ENCODE measurements at places on chromosomes 16 and 17.

DNA sequence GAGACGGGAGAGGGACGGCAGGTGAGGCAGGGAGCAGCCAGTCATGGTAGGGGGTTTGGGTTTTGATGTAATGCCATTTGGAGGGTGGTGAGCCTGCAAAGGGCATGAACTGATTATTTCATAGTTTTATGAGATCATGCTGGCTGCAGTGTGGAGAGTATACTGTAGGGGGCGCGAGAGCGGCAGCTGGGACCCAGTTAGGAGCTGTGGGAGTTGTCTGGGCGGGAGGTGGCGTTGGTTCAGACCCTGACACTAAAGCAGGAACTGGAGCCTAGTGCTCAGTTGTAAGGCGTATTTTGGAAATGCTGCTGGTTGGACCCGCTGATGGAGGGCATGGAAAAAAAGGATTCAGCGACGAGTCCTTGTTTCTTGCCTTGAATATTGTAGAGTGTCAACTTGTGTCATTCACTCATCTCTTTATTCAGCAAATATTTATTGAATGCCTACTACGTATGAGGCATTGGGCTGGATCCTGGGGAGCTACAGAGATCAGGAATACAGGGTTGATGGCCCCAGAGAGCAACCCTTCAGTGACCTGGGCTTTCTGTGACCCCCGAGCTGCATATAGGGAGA lies 23.7 kb upstream of the KDM8 start:
- peak; percentile 76 for DNase-seq

DNA sequence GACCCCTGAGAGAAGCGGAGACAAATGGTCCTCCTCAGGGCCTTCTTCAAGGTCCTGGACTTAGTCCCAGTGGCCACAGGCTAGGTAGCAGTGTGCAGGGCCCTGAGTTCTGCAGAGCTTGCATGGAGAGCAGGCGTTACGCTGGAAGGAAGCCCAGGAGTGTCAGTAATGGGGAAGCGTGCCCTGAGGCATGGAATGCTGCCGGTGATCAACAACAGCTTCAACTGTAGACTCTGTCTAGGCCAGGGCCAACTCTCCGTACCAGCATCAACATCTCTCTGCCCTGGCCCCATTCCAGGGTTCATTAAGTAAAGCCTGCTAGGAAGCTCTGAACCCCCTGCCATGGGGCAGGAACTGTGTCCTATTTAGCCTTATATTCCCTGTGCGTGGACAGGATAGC lies 568 bp upstream of the TNK1 start:
- no peak for DNase-seq

DNA sequence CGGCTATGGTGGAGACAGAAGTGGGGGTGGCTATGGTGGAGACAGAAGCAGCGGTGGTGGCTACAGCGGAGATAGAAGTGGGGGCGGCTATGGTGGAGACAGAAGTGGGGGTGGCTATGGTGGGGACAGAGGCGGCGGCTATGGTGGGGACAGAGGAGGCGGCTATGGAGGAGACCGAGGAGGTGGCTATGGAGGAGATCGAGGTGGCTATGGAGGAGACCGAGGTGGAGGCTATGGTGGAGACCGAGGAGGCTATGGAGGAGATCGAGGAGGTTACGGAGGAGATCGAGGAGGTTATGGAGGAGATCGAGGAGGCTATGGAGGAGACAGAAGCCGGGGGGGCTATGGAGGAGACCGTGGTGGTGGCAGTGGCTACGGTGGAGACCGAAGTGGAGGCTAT lies 24.1 kb downstream of the HEATR9 start:
- no peak for DNase-seq

DNA sequence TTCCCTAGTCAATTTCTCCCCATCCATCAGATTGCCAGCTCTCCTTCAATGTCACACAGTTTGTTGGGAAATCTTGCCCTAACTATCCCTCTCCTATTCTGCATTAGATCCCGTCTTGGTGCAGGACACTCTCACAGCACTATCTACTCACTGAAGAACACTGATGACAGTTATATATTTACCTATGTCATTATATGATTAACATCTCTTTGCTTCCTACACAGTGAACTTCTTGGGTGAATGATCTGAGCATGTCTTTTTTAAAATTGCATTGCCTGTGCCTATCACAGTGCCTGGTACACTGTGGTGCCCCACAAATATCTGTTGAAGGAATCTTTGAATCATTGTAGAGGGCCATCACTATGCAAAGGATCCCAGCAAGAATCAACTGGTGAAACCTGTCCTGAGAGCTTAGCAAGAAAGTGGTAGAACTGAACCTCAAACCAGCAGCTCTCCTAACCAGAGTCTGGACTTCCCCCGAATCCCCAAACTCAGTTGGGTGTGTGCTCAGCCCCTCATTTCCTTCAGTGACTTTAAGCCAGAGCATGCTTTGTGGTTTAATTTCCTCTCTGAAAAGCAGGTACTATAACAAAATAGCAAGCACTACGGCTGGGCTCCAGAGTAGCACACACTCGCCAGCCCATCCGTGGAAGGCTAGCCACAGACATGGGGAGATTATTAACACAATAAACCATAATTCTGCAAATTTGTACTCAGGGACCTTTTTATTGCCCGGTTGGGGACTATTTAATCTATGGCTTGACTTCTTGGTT lies 680.7 kb upstream of the SALL1 start:
- DNase-seq, result no peak

- no peak for DNase-seq
Observed at GRCh38 chr17:68850749-68851510, 104.3 kb downstream of the ABCA8 start.

DNA sequence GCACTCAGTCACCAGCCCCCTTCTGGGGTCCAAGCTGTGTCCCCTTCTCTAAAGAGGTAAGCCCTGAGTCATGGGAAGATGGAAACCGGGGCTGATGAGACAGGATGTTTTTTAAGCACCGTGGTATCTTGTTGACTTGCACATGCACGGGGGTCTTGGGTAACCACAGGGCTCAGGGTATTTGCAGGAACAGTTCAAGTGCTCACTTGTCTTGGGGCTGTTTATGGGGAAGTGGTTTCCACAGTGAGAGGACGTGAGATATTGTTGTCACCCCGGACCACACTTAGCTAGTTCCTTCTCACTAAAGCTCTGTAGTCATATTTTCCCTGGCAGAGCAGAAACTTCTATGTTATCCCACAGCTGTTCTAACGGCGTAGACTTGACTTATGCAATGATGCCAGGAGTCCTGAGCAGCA lies 7.7 kb downstream of the CCL3L1 start:
- no peak for DNase-seq

GRCh38 chr17:512926-513325 lies 160.3 kb upstream of the RPH3AL start:
- DNase-seq, result no peak

- no peak for DNase-seq
Observed at GRCh38 chr17:27974531-27975145, 67.8 kb upstream of the NLK start.

DNA sequence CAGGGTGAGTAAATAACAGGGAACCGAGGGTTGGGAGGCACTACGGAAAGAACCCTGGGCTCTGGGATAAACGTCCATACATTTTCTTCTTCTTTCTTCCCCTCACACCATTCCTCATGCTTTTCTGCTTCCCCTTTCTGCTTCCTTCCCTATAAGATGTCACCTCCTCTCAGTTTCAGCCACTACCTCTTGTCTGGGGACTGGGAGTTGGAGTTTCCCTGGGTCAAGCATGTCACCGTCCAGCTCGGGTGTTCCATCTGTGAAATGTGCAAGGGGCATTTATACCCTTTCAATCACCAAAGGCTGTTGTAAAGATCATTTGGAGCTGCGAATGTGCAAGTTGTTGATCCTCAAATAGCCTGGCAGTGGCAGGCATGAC lies 17.5 kb upstream of the CCL22 start:
- DNase-seq, result no peak

GRCh38 chr17:59766491-59766890 lies 59.0 kb downstream of the VMP1 start:
- no peak for DNase-seq

DNA sequence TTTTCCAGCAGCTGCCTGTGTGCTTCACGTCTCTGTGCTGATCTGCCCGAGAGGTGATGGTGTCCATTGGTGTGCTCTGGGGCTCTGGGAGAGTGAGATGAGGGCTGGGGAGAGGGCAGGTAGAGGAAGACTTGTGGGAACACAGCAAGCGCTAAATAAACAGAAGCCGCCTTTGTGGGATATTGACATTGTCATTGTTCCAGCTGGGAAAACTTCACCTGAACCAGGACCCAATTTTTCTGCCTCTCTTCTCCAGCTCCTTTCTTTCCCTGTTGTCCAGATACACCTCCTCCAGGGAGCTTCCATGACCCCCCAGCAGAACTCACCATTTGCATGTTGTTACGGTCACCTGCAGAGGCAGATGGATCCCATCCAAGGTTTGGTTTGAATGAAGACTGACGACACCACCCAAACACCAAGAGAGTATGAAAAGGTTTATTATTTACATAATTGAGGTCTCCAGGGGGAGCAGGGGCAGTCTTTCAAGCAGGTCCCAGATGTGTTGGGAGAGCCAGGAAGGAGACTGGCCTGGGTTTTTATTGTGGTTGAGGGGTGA lies 3.6 kb upstream of the ITGA3 start:
- DNase-seq, result no peak

DNA sequence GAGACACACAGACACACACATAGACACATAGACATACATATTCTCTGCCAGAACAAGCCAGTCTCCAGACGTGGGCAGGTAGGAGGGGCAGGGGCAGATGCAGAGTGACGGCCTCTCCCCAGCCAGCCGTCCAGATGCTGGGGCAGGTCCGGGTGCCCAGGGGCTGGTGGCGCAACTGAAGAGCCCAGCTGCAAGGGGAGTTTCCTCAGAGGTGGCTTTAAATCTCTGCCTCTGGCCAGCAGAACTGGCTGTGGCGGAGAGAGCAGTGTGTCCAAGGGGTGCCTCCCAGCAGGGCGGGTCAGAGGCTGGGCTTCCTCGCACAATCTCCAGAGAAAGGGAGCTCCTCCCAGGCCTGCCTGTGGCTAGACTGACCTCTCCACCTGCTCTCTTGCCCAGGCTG lies 9.4 kb upstream of the GCGR start:
- no peak for DNase-seq

GRCh38 chr17:17716837-17717523 lies 35.7 kb downstream of the RAI1 start:
- DNase-seq, result no peak

- no peak for DNase-seq
Observed at GRCh38 chr16:6125483-6126259, 1028.1 kb upstream of the EEF2KMT start.

DNA sequence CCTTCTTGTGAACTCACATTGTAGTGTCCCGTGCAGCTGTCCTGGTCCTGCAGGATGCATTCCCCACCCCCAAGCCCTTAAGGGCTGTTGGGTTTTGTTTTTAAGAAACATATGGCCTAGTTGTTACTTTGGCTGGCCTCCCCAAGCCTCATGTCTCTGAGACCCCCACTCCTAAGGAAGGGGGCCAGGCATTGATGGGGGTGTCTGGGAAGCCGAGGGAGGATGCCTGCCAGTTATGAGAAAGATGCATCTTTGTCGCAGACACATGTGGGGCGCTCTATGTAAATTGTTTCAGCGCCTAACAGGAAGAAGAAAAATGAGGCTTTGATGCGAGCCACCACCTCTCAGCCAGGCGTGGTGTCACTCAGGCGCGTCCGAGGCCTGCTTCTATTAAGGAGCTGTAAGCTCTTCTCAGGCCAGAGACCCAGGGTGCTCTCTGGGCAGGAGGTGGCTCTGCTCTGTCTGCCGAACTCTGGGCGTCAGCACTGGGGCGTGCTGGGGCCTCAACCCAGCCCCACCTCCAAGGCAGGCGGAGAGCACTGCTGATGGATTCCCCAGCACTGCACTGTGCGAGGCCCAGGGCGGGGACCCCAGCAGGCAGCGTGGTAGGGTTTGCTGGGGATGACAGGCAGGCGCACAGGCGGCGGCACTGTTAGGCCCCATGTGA lies 70.6 kb downstream of the SREBF1 start:
- no peak for DNase-seq

- DNase-seq, result no peak
Observed at GRCh38 chr16:81445966-81446906, 1.6 kb downstream of the CMIP start.

DNA sequence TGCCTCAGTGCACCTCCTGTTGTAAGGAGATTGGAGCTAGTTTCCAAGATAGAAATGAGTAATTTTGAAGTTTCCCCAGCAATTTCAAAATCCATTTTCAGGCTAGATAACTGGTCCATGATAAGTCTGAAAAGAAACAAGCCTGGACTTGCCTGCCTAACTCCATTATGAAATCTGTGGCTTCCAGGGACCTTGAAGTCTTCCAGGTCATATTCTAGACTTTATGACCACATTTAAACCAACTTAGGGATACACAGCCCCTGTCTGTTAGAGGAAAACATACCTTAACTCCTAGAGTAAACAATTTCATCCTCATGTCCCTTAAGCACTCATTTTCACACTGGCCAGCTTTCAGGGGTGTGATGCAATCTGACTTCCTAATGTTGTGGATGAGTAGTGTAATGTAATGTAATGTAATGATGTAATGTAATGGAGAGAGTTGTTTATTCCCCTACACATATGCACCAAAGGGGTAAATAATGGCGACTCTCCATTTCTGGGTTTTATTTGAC lies 96.7 kb upstream of the FAM20A start:
- peak; percentile 87 for DNase-seq

DNA sequence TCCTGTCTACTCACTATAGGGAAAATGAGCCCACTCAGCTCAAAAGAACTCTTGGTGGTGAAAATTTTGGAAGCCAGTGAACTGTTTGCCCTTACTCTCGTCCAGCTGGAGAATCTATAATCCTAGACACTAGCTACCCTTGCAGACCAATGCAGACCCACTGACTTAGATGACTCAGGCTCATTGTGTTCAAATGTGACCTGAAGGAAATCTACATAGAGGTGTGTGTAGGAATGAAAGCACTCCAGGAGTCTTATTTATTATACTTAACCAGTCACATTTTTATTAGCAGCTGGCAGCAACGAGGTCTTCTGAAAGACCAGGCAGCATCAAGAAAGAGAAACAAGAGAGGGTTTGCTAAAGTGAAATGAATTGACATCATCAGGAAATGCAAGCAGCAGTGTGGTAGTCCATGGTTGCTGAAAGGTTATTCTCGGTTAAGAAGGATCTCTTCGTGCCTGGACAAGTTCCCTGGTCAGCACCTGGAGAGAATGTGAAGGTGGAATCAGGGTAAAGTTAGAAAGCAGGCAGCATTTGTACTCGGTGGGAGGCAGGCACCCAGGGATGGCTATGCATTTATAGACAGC lies 1.4 kb downstream of the KRTAP29-1 start:
- no peak for DNase-seq

DNA sequence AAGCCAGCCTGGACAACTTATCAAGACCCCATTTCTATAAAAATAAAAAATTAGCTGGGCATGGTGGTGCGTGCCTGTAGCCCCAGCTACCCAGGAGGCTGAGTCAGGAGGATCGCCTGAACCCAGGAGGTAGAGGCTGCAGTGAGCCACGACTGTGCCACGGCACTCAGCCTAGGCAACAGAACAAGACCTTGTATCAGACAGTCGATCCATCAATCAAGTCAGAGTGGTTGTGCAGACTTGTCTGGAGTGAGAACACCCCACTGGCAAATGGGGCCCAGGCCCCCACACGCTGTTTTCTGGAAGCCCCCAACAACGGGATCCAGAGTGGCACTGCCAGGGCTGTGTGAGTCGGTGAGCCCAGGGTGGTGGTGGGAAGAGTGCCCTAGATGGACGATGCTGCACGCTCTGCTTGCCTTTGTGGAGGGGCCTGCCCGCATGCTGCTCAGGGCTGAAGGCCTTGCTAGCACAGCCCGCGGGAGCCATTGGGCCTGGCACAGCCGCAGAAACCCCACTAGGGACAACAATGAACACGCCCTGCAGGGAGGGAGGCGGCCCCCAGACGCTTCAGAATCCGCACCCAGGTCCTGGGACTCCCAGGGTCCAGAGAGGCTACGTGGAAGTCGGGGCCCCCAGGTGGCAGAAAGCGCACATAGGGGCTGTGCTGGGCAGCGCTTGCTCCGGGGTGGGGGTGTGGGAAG lies 80.1 kb upstream of the GNG13 start:
- DNase-seq, result no peak

GRCh38 chr17:77800816-77801215 lies 157.7 kb upstream of the TNRC6C start:
- DNase-seq, result no peak

Measured in cardiac fibroblast (primary cell).